ENCODE measurements at places on chromosomes 13 and 19. TPM values are rescaled to one million over a fixed set of nuclear protein-coding genes. Genes with fewer than 3 reads are reported as not detected.

MAP4K1 gene
- 0.83 TPM for total RNA-seq

DNA sequence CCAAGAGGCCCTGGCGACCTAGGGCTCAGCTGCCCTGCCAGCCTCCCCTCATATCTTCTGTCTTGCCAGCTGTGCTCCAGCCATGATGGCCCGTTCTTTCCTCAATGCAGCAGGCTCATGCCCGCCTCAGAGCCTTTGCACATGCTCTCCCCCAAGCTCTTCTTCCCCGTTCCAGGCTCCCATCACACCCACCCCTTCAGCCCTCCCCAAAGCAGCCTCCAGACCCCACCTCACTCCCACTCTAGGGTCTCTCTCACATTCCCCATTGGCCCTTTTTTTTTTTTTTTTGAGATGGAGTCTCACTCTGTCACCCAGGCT, 29.9 kb upstream of the ATP1A3 start:
- H3K36me3 ChIP-seq: no peaks in the 10 kb centered on the region
- H3K27me3 ChIP-seq: no peaks in the 10 kb centered on the region
- H3K4me1 ChIP-seq: peaks cover 10% of the 10 kb centered on the region
- H3K4me3 ChIP-seq: no peak overlapping the region

SYCN gene
- total RNA-seq: not detected

DNA sequence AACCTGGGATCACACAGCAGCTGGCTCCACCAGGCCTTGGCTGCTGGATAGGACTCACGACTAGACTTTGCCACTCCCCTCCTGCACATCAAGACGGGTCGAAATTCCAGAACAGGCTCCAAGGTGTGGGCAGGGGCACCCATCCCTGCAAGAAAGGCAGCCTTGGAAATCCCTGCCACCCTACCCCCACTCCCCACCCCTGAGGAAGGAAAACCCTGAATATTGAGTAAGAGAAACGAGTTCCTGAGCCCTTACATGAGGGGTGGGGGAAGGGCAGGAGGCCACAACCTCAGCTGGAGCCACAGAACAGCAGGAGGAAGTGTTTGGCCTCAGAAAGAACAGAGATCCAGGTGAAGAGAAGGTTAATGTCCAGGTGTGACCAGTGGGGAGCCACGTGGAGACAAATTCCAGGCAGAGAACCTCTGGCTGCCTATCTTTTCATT, 20.1 kb downstream of the DEDD2 start:
- no peaks in the 10 kb centered on the region for H3K27me3 ChIP-seq
- H3K36me3 ChIP-seq: peaks cover 19% of the 10 kb centered on the region
- no peak overlapping the region for H3K27ac ChIP-seq
- no peak for DNase-seq
- H3K4me1 ChIP-seq: no peaks in the 10 kb centered on the region

LSM14A gene
- total RNA-seq: 172 TPM

DNA sequence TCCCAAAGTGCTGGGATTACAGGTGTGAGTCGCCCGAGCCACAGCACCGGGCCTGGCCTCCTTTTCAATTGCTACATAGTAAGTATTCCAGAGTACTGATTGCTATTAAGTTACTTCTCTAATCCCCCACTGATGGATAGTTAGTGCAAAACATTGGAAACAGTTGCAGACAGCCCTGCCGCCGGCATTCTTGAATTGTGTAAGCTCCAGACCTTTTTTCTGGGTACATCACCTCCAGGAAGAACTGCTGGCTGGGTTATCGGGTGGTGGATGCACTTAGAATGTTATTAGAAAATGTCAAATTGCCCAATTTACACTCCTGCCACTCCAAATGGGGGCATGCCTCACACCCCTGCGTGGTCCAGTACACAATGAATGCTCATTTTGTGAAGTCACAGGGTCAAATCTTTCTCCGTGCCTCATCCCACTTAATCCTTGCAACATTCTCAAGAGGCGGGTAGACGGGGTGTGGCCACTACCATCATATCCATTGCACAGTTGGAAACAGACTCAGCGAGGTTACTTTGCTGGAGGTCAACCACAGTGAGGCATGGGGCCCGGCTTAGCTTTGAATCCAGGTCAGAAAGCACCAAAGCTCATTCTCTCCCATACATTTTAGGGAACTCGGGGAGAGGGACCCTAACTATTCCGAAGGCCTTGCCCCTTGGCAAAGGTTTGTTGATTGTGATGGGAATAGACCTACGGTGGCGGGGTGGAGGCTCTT, 1.0 kb upstream of the KDM4B start:
- H3K27ac ChIP-seq: no peak overlapping the region
- no peaks in the 10 kb centered on the region for H3K36me3 ChIP-seq
- no peak overlapping the region for H3K4me3 ChIP-seq
- H3K27me3 ChIP-seq: no peaks in the 10 kb centered on the region
- H3K4me1 ChIP-seq: peaks cover 30% of the 10 kb centered on the region
- no peak for DNase-seq

- no peaks in the 10 kb centered on the region for H3K36me3 ChIP-seq
- H3K4me3 ChIP-seq: no peak overlapping the region
- no peaks in the 10 kb centered on the region for H3K27me3 ChIP-seq
- no peak overlapping the region for H3K27ac ChIP-seq
- no peak for DNase-seq
These were observed 2040.3 kb upstream of the PCDH20 start for GRCh38 chr13:63455938-63456337.

All from thyroid gland (tissue), 4 donors.